Stimulated activated CD4-positive, alpha-beta T cell treated with anti-CD3 and anti-CD28 coated beads, Interleukin-12 subunit alpha, Interleukin-12 subunit beta, amount 100 ng/mL, for 48 hours (primary cell): ENCODE measurements at places on chromosomes 5 and 9.

GRCh38 chr5:122773619-122774018 lies 1.3 kb upstream of the SNX2 start:
- DNase-seq: no peak

DNA sequence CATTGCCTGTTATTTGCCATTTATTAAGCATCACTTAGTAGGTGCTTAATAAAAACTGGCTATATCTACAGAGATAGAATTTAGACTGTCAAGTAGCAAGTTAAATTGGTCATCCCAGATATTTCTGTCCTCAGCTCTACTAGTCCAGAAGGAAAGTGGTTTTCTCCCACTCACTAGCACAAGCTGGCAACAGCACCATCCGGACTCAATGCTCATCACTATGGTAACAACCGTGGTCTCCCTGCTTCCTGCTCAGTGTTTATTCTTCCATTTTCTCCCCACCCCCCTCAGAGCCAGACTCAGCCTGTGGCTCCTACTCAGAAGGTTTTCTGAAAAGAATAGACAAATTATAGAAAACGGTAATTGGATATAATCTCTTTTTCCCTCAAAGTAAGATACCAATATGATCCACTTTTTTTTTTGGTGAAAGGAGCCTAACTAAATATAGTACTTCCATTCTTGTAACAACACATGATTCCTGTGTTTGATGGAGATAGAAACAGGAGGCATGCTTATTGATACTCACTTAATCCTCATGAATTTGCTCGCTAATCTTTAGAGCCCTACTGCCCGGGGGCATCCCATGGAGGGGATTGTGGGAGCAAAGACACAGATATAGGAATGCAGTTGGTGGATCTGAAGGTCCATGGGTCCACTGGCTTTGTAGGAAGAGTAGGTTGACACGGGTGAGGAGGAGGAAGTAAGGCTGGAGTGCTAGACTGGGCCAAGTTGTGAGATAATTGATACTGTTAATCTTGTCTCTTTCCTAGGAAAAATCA lies 191.4 kb downstream of the MAN2A1 start:
- DNase-seq: no peak

GRCh38 chr5:128469912-128470311 lies 68.1 kb downstream of the FBN2 start:
- no peak for DNase-seq

DNA sequence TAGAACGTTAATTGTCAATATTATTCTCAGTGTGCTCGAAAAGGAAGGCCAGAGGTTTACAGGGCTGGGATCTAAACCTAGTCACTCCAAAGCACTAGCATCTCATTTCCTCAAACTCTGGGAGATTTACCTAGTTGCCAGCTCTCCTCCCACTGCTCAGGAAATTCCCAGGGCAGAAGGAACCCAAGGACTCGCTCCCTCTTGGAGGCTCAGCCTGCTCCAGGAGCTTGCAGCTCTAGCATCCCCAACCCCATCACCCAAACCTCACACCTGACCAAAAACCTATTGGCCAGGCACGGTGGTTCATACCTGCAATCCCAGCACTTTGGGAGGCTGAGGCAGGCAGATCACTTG lies 26.0 kb downstream of the SERINC5 start:
- no peak for DNase-seq

GRCh38 chr5:7436521-7436920 lies 40.6 kb downstream of the ADCY2 start:
- DNase-seq: no peak

GRCh38 chr5:77893225-77893860 lies 117.2 kb upstream of the TBCA start:
- DNase-seq: no peak

GRCh38 chr5:7886849-7887475 lies 18.0 kb downstream of the MTRR start:
- no peak for DNase-seq

GRCh38 chr5:111509119-111509518 lies 3.2 kb downstream of the STARD4 start:
- DNase-seq: no peak

DNA sequence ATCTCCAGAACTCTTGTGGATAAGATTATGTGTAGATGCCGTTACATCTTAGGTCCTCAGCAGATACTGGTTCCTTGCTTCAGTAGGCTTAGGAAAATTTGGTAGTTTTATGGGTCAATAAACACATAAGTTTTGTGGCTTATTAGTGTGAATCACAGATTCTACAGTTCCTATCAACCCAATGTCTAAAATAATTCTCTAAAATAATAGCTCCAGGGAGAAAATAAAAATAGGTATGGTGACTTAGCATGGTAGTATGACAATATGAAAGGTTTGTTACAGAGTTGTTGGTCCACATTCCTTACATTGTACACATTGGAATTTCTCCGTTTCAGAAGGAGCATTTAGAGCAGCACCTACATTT lies 91.7 kb downstream of the AOPEP start:
- no peak for DNase-seq

DNA sequence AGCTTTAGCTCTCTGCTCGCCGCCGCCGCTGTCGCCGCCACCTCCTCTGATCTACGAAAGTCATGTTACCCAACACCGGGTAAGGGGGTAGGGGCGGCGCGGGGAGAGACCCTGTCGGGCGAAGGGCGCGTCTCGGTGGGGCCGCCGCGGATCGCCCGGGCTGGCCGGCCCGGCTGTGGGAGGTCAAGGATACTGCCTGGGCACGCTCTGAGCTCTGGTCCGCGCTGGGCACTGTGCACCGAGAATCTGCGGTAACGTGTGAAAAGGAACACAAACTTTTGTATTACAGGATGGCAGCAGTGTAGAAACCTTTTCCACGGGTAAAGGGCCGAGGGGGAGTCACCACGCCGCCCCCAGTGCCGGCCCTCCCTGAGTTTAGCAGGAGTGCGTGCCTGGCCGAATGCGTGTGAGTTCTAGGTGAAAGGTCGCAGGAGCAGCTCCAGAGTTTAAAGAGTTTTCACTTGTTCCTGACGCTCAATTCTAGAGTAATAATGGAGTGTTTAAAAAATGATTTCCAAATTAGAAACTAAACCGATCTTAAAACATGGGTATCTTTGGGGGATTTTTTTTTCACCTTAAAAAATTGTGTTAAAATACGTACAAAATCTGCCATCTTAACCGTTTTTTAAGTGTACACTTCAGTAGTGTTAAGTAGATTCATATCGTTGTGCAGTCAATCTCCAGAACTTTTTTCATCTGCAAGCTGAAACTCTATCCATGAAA lies at the start of gene HSDL2:
HSDL2 (plus strand) TSS at position 7 of the 723 bp plus-strand sequence; CDS start at position 63, 56 bp downstream.
- DNase-seq: no peak

DNA sequence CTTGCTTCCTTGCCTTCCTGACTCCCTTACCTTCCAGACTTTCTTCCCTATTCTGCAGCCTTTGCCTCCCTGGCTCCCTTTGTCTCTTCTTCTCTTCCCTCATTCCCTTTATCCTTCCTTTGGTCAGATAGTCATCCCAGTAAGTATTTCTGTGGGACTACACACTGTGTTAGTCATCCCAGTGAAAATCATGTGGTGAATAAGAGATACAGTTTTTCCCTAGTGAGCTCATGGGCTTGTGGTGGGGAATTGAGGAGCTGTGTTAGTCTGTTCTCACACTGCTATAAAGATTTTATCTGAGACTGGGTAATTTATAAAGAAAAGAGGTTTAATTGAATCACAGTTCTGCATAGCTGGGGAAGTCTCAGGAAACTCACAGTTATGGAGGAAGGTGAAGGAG lies 109.8 kb upstream of the EDIL3 start:
- DNase-seq: no peak

- DNase-seq: no peak
Observed at GRCh38 chr5:180785121-180785781, 17.4 kb downstream of the MGAT1 start.

DNA sequence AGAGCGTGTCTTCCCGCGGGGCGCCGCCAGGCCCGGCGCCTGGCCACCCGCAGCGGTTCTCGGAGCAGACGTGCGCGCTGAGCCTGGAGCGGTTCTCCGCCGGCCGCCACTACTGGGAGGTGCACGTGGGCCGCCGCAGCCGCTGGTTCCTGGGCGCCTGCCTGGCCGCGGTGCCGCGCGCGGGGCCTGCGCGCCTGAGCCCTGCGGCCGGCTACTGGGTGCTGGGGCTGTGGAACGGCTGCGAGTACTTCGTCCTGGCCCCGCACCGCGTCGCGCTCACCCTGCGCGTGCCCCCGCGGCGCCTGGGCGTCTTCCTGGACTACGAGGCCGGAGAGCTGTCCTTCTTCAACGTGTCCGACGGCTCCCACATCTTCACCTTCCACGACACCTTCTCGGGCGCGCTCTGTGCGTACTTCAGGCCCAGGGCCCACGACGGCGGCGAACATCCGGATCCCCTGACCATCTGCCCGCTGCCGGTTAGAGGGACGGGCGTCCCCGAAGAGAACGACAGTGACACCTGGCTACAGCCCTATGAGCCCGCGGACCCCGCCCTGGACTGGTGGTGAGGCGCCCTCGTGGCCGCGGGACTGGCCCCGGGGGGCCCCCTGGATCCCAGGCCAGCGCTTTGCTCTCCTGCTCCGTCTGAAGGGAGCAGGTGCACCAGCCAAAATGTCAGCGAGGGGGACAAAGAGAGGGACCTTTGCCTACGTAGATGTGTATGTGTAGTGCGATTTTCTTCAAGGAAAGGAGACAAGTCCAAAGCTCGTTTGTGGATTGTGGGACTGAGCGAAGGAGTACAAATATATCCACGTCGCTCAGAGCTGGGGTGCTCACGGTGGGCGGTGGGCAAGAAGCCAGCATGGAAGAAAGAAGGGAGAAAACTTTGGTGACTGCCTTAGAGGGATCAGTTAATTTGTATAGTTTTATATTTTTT lies 19.5 kb downstream of the BTNL9 start:
- no peak for DNase-seq

- no peak for DNase-seq
Observed at GRCh38 chr5:36882250-36882649, 5.7 kb downstream of the NIPBL start.

DNA sequence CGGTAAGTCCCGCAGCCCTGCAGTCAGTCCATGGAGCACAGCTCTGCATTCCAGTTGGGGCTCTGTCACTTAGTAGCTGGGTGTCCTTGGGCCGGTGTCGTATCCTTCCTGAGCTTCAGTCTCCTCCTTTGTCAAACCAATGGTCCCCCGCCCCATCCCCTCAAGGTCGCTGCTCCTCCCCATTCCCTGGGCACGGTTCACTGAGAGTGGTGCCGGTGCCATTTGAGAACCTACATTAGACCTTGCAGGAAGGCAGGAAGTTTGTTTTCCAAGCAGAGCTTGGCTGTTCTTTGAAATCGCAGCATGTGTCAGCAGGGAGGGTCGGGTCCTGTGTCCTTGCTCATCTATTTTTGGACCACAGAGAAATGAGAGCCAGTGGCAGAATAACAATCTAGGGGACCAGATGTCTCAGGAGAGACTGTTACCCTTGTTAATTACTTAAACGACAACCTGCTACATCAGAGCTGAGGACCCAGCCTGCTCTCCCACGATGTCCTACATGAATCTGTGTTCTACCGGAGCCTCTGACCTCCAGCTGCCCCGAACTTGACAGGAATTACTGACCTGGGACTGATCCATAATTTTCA lies 21.7 kb upstream of the BARHL1 start:
- DNase-seq: no peak

- no peak for DNase-seq
Observed at GRCh38 chr5:142922223-142922952, 152.2 kb downstream of the ARHGAP26 start.

DNA sequence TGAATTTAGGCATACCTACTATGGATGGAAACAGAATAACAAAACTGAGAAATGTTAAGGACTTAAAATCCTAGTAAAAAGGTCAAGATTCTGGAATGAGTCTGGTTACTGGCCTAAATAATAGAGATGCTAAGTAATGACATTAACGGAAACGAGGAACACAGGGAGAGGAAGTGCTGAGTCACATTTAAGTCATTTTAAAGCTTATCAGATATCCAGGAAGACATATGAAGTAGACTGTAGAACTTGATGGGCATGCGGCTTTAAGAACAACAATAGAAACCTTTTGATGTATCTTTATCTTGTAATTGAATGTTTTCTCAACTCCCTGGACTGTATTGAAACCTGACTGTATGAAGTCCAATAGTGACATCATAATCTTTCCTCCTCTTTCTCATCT lies 1251.4 kb upstream of the CDH6 start:
- DNase-seq: no peak

DNA sequence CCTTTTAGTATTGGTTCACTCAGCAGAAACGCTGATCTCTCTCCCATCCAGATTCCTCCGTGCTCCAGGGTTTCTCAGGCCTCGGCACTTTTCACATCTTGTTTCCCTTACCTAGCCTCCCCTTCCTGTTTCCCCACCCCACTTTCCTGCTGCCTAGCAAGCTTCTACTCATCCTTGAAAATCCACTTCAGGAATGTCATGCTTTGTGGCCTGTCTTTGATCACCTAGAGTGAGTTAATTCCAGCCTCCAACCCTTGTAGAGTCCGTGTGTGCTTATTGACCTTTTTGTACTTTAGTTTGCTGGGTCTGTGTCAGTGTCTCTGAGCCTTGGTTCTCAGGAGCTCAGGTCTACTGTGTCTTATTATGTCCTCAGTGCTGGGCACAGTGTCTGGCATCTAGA lies 116.6 kb downstream of the AOPEP start:
- no peak for DNase-seq

- no peak for DNase-seq
Observed at GRCh38 chr5:73796164-73797131, 170.5 kb downstream of the ARHGEF28 start.

- no peak for DNase-seq
Observed at GRCh38 chr5:126732716-126733115, 44.2 kb upstream of the LMNB1 start.

DNA sequence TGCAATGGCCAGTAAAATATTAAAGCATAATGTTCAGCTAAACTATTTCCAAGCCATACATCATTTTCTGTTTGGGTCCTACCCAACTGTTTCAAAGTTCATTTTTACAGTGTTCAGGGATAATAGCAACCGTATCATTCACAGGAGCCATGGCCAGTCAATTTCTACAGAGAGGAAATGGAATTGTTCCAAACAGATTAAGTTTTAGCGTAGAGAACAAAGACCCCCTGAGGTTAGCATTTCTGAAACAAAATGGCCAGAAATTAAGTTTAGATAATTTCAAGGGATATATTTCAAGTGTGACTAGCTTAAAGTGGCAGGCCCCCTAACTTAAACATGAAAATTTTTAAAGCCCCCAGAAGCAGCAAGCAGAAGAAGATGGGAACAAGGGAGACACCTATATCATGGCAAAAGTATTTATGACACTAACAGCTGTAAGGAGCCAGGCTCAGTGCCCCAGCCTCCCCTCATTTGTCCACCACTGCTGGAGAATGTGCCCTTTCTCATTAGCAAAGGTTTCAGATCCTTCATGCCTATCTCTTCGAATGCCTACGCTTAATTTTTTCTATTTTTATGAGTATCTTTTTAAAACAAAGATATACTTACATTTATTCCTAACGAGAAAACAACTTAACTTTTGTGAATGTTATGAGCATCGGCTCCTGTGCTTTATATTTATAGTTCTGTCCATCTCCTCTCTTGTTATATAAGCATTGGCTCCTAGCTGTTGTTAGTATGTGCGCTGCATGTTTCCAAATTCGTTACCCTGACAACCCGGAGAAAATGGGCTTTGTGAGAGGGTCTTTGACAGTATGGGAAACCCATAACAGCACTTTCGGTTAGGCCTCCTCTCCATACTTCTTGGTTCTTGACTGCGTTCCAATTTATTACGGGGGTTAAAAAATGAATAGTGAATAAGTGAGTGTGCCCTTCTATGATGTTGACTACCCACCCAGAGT lies 116.3 kb downstream of the MED27 start:
- no peak for DNase-seq
